PC-3 (cell line): ENCODE measurements at places on chromosomes 6 and 20. TPM values are rescaled to one million over a fixed set of nuclear protein-coding genes. Genes with fewer than 3 reads are reported as not detected.

PSORS1C1 gene
- 2.0 and 5.5 TPM in 2 replicates for total RNA-seq

SASH1 gene
- 9.8 and 10.5 TPM in 2 replicates for total RNA-seq

FOXC1 gene
- total RNA-seq = 7.3 and 12.0 TPM in 2 replicates

EBF4 gene
- 0.98 and 1.8 TPM in 2 replicates for total RNA-seq

C20orf144 gene
- total RNA-seq = 0.17 TPM in 1 of 2 replicates, not detected in the other

BTNL2 gene
- total RNA-seq = not detected in 2 replicates

GNAS-AS1 gene
- 0.11 TPM in 1 of 2 replicates, not detected in the other for total RNA-seq

PACSIN1 gene
- total RNA-seq = 2.3 and 3.5 TPM in 2 replicates

PNLDC1 gene
- not detected in 2 replicates for total RNA-seq

STMND1 gene
- total RNA-seq = not detected in 2 replicates

SIRPD gene
- 0.18 and 0.23 TPM in 2 replicates for total RNA-seq

TMEM74B gene
- 6.3 and 18.4 TPM in 2 replicates for total RNA-seq

SDCBP2 gene
- 14.4 and 25.5 TPM in 2 replicates for total RNA-seq

MAFB gene
- 0.04 TPM in 1 of 2 replicates, not detected in the other for total RNA-seq
